ENCODE measurements at places on chromosomes 7 and 10.

GRCh38 chr7:106914018-106914607 lies 49.0 kb downstream of the PIK3CG start:
- no peak for DNase-seq

GRCh38 chr10:45154502-45154901 lies 153.8 kb downstream of the ZNF22 start:
- no peak for DNase-seq

DNA sequence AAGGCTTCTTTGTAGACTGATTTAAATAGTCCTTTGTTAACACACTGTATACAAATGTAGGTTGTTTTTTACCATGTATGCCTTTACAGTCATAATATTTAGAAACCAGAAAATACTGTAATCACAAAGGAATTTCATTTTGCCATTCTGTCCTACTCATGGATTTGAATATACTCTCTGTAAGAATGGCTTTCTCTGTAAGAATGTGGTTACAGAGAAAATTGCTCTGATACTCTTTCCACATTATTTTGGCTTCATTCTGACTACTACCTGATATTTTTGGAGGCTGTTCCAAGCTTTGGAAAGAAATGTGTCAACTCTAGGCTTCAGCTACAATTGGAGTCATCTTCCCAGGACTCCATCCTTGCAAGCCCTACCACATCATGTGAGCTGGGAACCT lies 23.5 kb downstream of the CH25H start:
- DNase-seq: no peak

DNA sequence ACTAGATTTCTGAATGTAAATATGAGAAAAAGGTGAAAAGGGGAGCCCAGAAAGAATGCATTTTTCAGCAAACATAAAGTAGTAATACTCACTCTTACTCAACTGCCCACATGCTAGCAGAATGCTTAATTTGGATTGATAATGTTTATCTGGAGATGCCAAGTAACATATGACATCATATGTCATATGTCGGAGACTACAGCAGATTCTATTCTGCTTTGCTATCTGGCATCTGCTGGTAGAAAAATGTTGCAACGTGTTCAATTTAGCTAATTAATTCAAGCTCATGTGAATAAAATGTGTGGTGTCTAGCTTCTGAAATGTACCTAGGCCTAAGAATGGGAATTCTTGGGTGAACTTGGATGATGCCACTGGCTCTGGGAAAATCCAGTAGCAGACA lies 4.5 kb downstream of the BBIP1 start:
- DNase-seq: no peak

- no peak for DNase-seq
Measured at GRCh38 chr10:70442332-70442988, 979 bp upstream of the NODAL start.

DNA sequence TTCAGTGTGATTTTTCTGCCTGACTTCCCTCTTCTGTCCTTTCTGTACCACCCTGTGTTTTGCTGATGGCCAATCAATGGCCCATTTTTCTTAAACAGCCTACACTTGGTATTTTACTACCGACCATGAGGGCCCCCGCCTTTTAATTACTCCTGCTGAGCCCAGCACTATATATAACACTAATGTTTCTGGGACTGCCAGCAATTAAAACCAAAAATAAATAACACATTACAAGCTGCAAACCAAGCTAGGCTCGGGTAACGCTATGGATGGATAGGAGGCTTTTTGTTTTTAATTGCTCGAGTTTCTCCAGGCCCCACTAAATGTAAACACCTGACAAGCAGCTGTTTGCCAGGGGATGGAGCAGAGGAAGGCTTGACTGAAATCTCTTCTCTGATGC lies 915.4 kb upstream of the AUTS2 start:
- no peak for DNase-seq

- DNase-seq: no peak
Measured at GRCh38 chr10:19824381-19825342, 8.4 kb downstream of the PLXDC2 start.

GRCh38 chr10:24237801-24238395 lies 29.0 kb downstream of the KIAA1217 start:
- DNase-seq: no peak

DNA sequence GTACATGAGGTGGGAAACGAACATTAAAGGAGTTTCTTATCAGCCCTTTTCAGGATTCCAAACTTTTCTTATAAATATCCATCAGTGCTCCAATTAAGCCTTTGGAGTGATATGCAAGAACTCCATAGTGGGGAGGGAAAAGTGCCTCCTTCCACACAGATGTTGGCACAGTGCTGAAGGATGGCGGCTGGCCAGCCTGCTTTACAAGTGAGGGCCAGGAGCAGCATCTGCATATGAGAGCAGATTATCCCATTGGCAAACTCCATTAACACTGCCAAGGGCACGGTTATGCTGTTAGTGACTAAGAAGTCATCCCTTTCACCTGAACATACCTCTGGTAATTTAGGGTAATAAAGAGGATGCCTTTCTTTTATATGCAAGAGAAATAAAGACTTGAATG lies 543.1 kb downstream of the CNTNAP2 start:
- no peak for DNase-seq

GRCh38 chr10:98408799-98409198 lies 6.2 kb downstream of the PYROXD2 start:
- no peak for DNase-seq

DNA sequence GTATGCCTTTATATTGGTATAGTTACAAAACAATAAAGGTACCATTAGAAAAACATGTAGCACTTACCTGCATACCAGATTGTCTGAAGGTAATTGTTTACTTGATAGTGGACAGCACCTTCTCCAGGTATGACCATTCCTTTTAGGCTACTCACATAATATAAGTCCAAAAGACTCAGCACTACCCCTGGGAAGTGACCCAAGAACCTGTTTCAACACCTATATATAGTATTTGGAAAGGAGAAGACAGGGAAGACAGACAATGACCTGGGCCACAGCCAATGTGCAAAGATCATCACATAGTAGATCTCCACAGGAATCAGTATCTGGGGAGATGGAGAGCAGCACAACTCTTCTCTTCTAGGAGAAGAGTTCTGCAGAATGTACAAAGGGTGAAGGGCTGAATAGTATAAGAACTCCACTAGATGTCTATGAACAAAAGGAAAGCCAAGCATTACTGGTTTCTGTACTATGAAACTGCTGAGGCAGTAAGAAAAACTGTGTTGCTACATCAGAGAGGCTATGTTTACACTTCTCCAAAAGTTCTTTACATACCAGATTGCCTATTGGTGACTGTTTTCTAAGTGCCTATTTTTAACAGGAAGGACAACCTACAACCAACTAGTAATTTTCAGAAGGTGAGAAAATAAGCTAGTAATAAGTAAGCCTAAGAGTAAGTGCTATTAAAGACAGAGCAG lies 159.2 kb downstream of the BTAF1 start:
- no peak for DNase-seq

- DNase-seq: no peak
Measured at GRCh38 chr10:74329873-74330272, 178.9 kb downstream of the ADK start.

GRCh38 chr10:49187950-49188761 lies at the start of gene TMEM273:
TSS of gene TMEM273 (minus strand) at chr10:49188391. CDS start at chr10:49188336, 55 bp downstream.
- no peak for DNase-seq

DNA sequence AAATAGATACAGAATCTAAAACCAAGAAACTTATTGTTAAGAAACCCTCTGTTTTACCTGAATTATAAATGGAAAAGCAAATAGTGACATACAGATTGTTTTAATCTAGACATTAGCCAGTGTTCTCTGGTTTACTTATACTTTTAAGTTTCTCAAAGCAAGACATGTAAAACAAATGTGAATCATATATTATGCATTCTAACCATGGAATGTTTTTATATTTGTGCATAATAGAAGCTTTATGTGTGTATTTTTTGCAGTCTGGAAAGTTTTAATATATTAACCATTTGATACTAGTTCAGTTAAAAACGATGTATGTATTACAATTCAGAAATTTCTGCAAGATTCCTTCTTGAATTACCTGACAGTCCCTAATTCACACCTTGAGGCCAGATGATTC lies 150.6 kb upstream of the TMEM72 start:
- no peak for DNase-seq

DNA sequence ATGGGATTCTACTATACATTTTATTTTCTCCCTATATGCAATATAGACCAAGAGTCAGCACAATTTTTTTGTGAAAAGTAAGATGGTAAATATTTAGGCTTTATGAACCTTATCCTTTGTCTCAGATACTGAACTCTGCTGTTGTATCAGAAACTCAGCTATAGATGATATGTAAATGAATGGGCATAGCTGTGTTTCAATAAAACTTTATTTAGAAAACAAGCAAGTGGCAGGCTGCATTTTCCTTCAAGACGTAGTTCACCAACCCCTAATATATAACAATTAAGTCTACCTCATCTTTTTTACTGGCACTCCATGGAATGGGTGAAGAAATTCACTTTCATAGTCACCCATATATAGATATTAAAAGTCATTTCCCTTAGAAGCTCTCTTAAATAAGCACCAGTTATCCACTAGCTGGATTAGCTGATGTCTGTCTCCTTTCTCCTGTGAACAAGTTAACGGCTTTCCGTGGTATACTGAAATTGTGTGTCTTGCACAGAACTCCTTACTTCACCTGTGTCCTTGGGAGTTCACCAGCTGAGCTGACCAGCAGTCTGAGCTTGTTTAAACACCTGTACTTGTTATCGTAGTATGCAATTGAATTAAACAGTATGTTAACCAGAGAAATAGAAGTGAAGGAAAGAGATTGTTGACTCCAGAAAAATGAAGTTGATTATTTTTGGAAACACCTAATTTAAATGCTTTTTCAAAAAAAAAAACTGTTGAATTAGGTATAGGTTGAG lies 770.6 kb downstream of the KCNMA1 start:
- DNase-seq: no peak

- DNase-seq: no peak
Measured at GRCh38 chr7:151875942-151876898, 695 bp downstream of the PRKAG2 start.

- no peak for DNase-seq
Measured at GRCh38 chr10:88949912-88950837, 2.4 kb downstream of the ACTA2 start.

GRCh38 chr10:73785721-73786511 lies 510 bp downstream of the ZSWIM8 start:
- no peak for DNase-seq

GRCh38 chr10:69567920-69568319 lies 5.3 kb downstream of the NEUROG3 start:
- DNase-seq: peak; percentile 8

- no peak for DNase-seq
Measured at GRCh38 chr7:150737265-150738055, at the start of gene GIMAP5. TSS of gene GIMAP5 (plus strand) at chr7:150737418. CDS start at chr7:150740885, 3,467 bp downstream.

- DNase-seq: peak; percentile 40
Measured at GRCh38 chr10:23408330-23408976, 30.4 kb upstream of the OTUD1 start.

DNA sequence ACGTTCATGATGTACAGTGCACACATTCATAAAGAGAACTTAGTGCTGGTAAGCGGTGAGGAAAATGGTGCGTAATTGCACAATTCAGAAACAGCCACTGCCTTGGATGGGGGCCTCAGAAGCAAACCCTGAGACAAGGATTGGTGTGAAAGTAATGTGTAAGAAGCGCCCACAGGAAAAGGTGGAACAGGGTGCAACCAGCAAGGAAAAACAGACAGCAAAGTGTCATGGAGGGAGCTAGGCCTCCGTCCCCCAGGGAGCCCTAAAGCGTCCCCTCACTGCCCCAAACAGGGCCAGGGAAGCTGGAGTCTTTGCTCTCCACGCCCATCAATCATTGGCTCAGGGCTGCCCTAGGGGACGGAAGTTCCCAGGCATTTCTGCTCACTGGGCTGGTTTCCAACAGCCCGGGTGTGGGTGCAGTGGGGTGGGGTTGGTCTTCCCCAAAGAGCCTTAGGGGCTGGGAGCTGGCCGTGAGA lies 9.6 kb upstream of the C10orf105 start:
- DNase-seq: no peak

GRCh38 chr10:115974816-115975430 lies 298.1 kb downstream of the GFRA1 start:
- no peak for DNase-seq

DNA sequence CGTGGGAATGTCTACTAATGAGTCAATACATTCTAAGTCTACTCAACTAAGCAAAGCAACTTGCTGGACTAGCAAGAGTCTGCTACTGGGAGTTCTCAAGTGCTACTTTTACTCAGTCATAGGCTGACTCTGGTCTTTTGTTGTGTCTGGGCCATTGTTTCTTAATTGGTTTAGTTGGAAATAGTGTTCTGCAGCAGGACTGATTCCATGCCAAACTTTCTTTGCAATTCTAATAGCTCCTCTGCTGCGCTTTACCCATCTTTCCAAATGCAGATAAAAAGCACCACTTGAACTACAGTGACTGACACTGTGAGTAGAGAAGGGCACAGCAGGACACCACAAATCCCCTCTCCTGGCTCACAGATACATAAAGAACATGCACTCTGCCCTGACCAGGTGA lies 125.7 kb downstream of the CD36 start:
- DNase-seq: no peak

Data from AG09319 (cell line).